GF-D8 (cell line): ENCODE measurements at places on chromosomes 1 and 21.

DNA sequence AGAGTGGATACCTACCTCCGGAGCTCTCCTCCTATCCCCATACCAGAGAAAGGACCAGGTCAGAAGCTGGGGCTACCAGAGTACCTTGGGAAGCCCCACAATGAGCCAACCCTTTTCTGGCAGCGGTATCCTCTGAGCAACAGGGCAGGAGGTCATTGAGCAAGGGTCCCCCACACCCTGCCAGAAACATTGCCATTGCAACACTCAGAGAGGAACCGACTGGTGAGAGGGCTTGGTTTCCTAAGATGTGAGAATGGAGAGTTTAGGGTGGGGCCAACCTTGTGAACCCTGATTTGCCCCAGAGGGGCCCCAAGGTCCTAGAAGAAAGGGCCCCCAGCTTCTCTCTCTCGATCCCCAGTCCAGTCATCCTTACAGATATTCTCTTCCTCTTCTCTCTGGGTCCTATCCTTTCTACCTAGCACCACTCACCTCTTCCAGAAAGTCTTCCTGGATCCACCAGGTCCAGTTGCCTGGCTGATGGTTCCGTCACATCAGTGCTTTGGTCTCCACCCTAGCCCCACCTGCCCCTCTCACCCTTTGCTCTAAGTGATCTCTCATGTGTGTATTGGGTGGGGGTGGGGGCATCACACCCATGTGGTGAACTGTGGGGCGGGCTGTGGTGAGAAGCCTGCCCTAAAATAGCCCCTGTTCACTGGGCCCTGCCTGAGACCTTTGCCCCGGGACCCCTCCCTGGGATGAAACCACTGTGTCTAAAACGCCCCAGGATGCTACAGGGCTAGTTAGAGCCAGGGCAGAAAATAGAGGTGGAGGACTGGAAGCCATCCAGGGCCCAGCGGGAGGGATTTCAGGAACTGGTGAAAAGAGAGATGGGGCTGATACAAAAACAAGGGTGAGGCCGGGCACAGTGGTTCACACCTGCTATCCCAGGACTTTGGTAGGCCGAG is 8.7 kb downstream of the FGR start:
- peak; percentile 93 for DNase-seq

DNA sequence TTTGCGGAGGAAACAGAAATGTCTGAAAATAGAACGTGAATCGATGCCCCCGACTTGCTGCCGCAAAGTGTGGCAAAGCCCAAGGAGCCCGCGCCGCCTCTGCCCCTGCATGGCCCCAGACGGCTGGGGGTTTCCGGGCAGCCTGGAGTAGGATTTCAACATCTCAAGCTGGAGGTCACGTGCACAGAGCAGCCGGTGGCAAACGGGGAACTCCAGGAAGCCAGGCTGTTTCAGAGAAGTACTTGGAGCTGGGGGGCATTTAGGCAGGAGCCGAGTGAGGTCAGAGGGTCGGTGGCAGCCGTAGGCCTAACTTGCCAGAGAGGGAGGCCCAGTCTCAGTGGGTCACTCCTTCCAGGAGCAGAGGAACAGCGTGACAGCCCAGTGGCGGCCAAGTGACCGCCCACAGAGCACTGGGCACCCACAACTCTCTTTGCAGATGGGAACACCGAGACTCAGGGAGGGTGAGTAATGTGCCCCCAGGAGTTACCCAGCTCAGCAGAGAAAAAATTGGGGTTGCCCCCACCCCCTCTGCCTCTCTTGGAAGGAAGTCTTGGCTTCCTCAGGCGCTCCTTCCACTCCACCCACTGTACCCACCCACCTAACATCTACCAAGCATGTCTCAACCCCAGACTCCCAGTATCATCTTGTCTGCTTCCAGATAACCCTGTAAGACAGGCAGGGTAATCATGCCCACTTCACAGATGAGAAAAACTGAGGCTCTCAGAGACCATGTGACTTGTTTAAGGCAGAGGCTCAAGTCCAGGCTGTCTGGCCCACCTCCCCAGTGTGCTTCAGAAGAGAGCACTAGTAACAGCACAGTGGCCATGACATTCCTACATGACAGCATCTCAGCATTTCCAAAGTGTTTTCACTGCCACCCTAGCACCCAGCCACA is 179.4 kb downstream of the HIVEP3 start:
- peak; percentile 87 for DNase-seq

DNA sequence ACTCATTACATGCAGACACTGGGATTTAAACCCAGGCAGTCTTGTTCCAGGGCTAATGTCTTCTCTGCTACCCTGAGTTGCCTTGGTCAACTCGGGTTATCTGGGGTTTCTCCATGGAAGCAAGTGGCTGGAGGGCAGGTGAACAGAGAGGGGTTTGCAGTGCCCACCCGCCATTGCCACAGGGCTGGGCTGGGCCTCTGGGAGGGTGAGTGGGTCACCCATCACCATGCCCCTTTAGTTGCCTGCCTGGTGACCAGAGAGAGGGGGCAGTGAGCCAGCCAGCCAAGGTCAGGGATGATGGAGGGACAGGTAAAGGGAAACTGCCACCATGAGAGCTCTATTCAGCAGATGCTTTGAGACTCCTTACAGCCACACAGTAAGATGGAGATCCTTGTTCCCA is 53.2 kb downstream of the GRIK3 start:
- DNase-seq, result no peak

GRCh38 chr1:116318897-116319296 is 54.1 kb upstream of the ATP1A1 start:
- DNase-seq, result no peak

- peak; percentile 26 for DNase-seq
Observed at GRCh38 chr1:71583756-71584155, 502.9 kb upstream of the ZRANB2 start.

DNA sequence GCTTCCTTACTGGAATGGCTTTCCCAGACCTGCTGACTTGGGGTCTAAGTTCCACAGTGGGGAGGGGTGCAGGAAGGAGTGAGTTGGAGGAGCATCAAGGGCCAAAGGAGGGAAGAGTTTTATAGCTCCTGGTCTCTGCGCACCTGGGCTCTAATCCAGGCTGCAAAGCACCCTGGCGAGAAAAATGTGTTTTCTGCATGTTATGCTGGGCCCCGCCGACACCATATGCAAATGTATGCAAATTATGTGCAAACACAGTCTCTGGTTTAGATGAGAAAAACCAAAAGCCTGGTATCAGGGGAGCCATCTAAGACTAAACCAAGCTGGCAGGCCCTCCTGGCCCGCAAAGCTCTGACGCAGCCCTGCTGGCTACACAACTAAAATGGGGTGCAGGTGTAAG is 95.0 kb downstream of the VWA5B1 start:
- DNase-seq, result no peak

GRCh38 chr1:161195171-161195570 is 3.7 kb downstream of the ADAMTS4 start:
- no peak for DNase-seq

DNA sequence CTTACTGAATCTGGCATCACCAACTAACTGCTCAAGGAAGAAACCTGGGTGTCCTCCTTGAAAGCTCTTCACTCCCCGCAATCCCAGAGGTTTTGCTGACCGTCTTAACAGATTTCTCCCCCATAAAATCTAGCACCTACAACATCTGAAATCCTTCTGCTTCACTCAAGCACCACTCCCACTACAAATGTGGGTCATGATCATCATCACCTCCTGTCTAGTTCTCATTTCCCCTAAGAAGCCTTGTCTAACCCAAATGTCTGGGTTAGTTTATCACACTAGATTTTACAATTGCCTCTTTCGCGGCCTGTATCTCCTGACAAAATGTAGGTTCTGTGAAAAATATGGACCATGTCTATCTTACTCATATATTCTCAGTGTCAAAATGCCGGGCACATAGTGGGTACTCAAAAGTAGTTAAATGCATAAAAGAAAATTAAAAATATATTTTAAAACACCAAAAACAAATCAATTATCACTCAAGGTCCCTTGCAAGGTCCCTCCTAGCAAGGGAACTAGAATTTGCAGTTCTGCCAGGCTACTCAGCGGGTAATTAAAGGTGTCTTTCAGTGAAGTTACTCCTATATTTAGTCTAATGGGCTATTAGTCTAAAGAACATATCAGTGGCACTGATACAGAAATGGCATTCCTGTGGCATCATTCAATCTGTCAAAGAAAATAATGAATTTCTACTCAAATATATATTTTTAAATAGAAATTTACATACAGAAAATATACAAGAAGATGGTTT is 19.6 kb downstream of the C21orf91 start:
- DNase-seq, result no peak

- DNase-seq, result no peak
Observed at GRCh38 chr1:33348194-33348593, 27.3 kb upstream of the A3GALT2 start.

- no peak for DNase-seq
Observed at GRCh38 chr1:186782791-186783190, 46.0 kb upstream of the PLA2G4A start.

DNA sequence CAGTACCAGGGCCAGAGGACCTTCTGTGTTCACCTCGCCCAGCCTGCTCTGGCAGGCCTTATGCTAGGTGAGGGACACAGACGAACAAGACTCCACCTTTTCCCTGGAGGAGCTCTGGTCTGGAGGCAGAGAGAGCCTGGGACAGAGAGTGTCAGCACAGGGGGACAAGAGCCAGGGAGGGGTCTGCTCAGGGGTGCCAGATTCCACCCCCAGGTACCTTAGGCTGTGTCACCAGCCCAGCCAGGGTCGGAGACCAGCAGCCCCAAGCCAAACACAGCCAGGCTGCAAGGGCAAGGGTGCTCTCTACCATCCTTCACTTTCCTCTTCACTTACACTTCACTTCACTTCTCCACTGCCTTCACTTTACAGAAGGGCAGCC is 4.3 kb upstream of the LRP8 start:
- no peak for DNase-seq

DNA sequence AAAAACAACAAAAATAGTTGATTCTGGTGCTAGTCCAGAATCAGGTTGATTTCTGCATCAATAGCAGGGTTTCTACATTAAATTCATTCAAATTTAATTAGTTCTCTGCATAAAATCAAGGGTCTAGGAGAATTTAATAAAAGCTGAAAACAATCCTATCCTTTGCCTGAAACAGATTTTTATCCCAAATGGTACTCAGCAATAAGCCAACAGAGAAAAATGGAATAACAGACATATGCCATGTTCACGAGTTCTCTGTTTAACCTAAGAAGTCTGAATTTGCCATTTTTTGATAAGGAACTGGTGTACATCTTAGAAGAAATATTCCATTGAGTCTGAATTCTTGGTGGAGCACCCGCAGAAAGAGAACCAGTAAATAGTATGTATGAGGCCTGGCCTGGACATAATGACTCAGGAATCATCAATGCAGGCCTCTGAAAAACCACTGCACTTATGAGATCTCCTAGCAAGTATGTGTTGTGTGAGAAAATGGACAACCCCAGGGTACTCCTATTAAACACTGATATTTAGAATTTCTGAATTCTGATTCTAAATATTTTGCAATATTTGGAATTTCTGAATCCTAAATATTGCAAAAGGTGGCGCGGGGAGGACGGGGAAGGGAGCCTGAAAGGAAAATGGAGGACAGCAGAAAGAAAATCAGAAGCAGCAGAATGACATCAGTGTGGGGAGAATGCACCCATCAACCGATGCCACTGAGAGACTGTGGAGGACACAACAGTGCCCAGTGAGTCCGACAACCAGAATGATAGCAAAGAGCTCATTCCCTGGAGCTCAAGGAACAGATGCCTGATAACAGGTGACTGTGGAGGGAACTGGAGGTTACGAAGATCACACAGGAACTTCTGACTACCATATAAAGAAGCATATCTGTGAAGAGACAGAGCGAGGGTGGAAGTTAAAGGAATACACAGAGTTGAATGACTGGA is 97.6 kb downstream of the APP start:
- no peak for DNase-seq

DNA sequence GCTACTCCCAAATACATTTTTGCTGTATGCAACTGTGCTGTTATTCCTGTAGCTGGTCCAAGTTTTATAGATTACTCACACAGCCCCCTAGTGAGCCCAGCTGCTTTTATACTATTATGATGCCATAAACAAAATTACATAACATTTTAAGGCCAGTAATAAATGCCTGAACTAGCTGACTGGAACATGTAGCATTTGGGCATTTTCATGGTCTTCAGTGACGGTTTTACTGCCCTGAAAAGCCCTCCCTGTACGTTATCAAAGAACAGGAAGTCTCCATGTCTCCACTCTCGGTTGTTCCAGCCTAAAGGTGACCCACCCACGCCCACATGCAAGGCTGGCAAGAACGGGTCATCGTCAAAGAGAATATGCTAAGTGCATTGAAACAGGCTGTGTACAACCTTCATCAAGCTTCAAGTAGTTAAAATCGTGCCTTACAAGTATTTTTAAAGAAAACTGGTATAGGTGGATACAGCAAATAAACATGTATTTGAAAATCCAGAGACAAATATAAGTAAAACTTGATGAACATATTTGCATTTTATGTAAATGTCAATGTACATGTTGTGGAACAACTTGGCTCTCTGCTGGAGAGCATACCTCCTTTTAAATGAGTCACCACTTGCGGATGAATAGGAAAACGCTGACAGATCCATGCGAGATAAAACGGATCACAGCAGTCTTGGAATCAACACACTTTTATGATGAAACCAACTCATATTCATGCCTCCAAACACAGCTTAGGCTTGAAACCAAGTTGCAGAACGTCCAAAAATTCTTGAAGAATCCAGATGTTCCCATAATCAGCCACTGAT is 520.5 kb downstream of the SMYD3 start:
- no peak for DNase-seq

GRCh38 chr21:39097981-39098380 is 85.3 kb downstream of the PSMG1 start:
- no peak for DNase-seq

GRCh38 chr1:161763522-161764098 is 2.5 kb upstream of the ATF6 start:
- DNase-seq, result no peak

- peak; percentile 87 for DNase-seq
Observed at GRCh38 chr1:247548769-247549182, at the start of gene GCSAML. GCSAML (plus strand) TSS chr1:247549134; CDS start chr1:247549192, 58 bp downstream.

DNA sequence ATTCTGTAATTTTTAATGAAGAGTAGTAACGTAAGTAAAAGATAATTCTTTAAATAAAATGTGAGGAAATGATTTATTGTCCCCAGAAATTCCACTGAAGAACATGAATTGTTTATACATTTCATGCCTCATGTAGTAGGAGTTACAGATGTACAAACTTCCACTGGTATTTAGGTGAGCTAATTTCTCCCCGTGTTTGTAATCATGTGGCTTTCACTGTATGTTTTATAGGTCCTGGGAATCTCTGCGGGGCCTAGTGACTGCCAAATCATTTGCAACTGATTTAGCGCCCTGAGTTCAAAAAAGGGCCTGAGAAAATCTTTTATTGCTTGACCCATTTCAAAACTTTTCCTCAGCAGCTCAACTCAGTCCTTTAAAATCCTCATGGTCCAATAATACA is 30.5 kb upstream of the FASLG start:
- DNase-seq, result no peak

GRCh38 chr1:213686983-213687382 is 300.8 kb upstream of the PROX1 start:
- no peak for DNase-seq
